ENCODE measurements at places on chromosomes 13 and 19.

DNA sequence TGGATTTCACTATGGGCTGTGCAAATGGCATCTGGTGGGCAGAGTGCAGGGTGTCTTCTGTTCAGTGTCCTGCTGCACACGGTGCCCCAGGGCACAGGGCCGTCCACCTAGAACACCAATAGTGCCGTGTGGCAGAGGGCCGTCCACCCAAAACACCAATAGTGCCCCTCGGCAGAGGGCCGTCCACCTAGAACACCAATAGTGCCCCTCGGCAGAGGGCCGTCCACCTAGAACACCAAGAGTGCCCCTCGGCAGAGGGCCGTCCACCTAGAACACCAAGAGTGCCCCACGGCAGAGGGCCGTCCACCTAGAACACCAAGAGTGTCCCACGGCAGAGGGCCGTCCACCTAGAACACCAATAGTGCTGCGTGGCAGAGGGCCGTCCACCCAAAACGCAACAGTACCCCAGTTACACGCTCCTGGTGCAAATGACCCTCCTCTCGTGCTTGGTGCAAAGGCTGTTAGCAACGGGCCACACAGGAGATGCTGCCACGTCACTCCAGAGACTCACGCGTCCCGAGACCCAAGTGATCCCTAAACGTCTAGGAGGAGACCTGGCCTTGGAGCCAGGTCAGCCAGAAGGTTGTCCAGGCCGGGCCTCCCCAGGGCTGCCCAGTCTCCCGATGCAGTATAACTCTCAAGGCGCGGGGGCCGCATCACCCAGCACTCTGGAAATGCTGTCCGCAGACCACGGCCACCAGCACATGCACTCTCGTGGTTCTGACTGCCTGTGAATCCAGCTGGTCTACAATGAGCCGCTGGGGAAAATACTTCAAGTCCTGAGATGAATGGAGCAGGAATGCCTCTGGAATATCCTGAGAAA is 51.5 kb downstream of the RASA3 start:
- DNase-seq: no peak

DNA sequence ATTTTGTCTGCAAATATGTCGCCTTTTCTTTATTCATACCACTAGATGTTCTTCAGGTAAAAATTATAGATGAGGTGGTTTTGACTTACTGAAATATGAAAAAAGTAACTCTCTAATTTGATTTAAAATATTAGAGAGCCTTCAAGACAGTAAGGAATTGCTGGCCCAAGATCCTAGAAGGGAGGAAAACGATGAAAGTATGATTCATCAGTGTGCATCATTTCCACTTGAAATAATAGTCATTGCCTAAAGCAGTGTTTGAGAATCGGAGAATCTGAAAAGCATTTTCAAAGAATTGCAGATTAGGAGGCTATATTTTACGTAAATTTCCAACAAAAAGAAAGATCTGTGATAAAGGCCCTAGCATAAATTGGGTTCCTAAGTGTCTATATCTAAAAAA is 1707.9 kb upstream of the PRR20A start:
- no peak for DNase-seq

GRCh38 chr13:102277286-102277685 is 124.6 kb downstream of the FGF14 start:
- no peak for DNase-seq

DNA sequence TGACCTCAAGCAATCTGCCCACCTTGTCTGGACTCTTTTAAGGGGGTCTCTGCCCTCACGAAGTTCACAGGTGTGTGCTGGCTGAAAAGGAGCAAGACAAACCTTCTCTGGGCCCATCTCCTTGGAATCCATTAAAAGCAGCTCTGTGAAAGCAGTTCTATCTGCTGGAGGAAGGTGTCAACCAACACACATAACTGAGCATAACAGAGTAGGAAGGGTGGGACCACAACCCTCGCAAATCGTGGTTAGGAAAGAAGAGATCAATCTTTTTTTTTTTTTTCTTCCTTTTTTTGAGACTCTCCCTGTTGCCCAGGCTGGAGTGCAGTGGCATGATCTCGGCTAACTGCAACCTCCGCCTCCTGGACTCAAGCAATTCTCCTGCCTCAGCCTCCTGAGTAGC is 1.4 kb downstream of the SUGP2 start:
- DNase-seq: no peak

GRCh38 chr13:20057963-20058362 is 99.4 kb downstream of the ZMYM2 start:
- DNase-seq: no peak

GRCh38 chr13:59112221-59112718 is 1051.5 kb downstream of the DIAPH3 start:
- DNase-seq: no peak

- no peak for DNase-seq
Observed at GRCh38 chr13:77310579-77311279, 16.2 kb downstream of the MYCBP2 start.

DNA sequence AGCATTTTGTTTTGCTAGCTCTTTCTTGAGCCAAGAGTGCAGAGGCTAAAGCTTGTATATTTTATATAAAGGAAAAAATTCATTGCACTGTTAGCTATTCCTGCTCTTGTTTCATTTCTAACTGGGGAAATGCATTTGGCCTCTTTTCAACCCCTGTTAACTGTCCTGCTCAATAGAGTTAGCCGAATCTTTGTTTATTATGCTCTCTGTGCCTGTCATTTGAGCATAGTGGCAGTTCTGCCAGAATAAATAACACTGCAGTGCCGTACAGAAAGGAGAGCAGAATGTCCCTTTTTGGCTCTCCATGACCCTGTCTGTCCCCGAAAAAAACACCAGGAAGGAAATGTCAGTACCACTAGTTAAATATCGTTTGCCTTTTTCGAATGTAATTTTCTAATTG is 350.8 kb downstream of the MYO16 start:
- DNase-seq: no peak

DNA sequence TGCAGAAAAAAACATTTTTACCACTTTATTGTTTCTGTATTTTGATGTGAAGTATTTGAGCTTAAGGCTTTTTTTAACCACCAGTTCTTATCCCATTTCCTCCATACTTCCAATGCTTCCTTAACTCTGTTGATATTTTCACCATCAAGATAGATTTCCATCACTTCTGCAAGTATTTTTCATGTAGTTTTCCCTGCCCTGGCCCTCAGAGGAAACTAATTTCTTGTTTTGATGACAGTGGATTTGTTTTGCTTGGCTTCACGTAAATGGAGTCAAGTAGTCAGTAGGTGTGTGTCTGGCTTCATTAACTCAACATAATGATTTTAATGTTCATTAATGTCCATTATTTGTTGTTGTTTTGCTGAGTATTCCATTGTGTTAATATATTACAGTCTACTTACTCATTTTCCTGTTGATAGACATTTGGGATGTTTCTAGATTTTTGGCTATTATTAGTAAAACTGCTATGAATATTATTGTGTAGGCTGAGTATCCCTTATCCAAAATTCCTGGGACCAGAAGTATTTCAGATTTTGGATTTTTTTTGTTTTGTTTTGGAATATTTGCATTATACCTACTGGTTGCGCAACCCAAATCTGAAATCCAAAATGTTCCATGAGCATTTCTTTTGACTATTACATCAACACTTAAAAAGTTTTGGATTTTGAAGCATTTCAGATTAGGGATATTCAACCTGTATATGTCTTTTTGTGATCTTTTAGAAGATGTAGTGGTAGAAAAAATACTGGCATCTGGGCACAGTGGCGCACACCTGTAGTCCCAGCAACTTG is 23.3 kb downstream of the ZNF582 start:
- no peak for DNase-seq

GRCh38 chr13:94395860-94396259 is 83.6 kb downstream of the DCT start:
- no peak for DNase-seq

- DNase-seq: no peak
Observed at GRCh38 chr13:100130092-100130491, 41.2 kb downstream of the PCCA start.

DNA sequence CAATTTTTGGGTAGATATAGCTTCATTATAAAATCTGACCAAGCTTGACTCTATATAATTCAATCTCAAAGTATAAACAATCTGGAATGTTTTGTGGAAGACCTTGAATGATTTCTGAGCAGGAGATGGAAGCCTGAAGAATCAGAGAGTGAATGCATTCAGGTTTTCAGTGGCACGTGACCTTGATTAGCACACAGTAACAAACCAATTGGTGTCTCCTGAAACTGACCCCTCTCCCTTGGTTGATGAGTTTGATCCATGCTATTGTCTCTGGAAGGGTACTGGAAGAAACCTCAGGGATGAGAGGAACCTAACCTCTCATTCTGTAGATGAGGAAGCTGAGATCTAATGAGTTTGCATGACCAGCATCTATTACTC is 39.6 kb downstream of the PCDH8 start:
- no peak for DNase-seq

- DNase-seq: peak; percentile 71
Observed at GRCh38 chr19:41795031-41795461, 1.3 kb upstream of the CEACAM3 start.

- no peak for DNase-seq
Observed at GRCh38 chr19:7720351-7720750, 11.6 kb downstream of the CLEC4G start.

DNA sequence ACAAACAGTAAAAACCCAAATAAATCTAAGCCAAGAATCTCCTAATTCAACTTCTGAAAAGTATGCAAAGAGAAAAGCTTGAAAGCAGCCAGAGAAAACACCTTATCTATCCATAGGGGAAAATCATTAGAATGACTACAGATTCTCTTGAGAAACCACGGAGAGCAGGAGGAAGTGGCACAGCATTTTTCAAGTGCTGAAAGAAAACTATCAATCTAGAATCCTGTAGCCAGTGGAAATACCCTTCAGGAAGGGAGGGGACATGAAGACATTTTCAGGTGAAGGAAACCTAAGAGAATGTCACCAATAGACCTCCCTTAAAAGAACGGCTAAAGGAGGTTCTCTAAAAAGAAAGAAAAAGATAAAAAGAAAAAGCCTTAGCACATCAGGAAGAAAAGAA is 66.2 kb upstream of the XPO4 start:
- DNase-seq: no peak

GRCh38 chr13:105979131-105980011 is 556.1 kb downstream of the EFNB2 start:
- peak; percentile 9 for DNase-seq

- DNase-seq: no peak
Observed at GRCh38 chr13:104984296-104984818, 1551.1 kb downstream of the EFNB2 start.

DNA sequence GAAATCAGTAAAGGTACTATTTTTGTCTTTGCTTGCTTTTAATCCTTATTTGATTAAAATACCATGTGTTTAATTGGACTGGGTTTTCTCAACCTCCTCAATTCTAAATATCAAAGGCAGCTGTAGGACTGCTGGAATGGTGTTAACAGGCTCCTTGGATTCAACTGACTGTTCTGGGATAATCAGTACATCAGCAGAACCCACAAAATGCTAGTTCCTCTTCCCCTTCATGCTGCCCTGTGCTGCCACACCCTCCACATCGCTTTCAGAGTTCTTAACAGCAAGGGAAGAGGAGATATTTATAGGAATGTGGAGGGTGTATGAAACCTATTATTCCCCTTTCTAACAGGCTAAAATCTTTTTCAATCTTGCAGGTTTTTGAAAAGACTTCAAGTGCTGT is 82.4 kb downstream of the KCTD12 start:
- DNase-seq: no peak

DNA sequence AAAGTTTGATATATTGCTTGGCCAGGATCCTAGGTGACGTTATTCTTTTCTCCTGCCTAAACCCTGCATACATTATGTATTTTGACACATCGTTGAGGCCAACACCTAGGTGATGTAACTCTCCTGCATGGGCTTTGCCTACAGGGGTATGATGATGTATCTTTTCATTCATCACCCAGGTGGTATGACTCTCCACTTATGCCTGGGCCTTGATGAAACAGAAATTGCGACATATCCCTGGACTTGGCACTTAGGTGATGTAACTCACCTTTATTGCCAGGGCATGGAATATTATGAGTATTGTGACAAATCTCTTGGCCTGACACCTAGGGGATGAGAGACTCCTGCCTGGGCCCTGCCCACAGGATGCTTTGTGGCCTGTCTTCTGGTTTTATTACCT is 18.5 kb upstream of the ZNF681 start:
- DNase-seq: no peak

- no peak for DNase-seq
Observed at GRCh38 chr13:92461402-92461801, 765.2 kb upstream of the GPC6 start.

Measured in NCI-H187 treated with DMSO at 0.1 percent for 48 hours (cell line).